ENCODE measurements at places on chromosomes 1 and 21. TPM values are rescaled to one million over a fixed set of nuclear protein-coding genes. Genes with fewer than 3 reads are reported as not detected.

The PEA15 gene
- total RNA-seq, result 148 TPM

The BPNT1 gene
- total RNA-seq, result 18.1 TPM

The VANGL1 gene
- 25.2 TPM for total RNA-seq

The PGLYRP4 gene
- not detected for total RNA-seq

The ELAPOR1 gene
- total RNA-seq, result 0.25 TPM

The FCRL2 gene
- total RNA-seq, result not detected

The ZMYND12 gene
- total RNA-seq, result 0.32 TPM

The OR2L8 gene
- 0.31 TPM for total RNA-seq

The TMEM52 gene
- 0.13 TPM for total RNA-seq

The SDC3 gene
- 44.7 TPM for total RNA-seq

The KIFAP3 gene
- total RNA-seq, result 26.4 TPM

The DISC1 gene
- total RNA-seq, result 9.4 TPM

The PLA2G2A gene
- not detected for total RNA-seq

The SLC30A10 gene
- not detected for total RNA-seq

The MR1 gene
- total RNA-seq, result 3.2 TPM

The S100B gene
- not detected for total RNA-seq

The PRSS38 gene
- not detected for total RNA-seq

The S100A1 gene
- not detected for total RNA-seq

The AK5 gene
- total RNA-seq, result 61.4 TPM

The NOTCH2 gene
- total RNA-seq, result 4.7 TPM

The SYDE2 gene
- total RNA-seq, result 0.49 TPM

The PTGFR gene
- total RNA-seq, result 0.38 TPM

The CROCC gene
- total RNA-seq, result 15.5 TPM

The IGSF9 gene
- not detected for total RNA-seq

The ACOT11 gene
- total RNA-seq, result 1.1 TPM

The UBQLN4 gene
- total RNA-seq, result 10.5 TPM

The PGLYRP3 gene
- total RNA-seq, result 0.16 TPM

The FAM3B gene
- total RNA-seq, result not detected

The SYT2 gene
- not detected for total RNA-seq

The SYT11 gene
- total RNA-seq, result 25.9 TPM

The CD55 gene
- total RNA-seq, result 108 TPM

The ERRFI1 gene
- total RNA-seq, result 8.3 TPM

The MIGA1 gene
- 17.9 TPM for total RNA-seq

The CELA3A gene
- not detected for total RNA-seq

The AGT gene
- total RNA-seq, result not detected

The PRR9 gene
- not detected for total RNA-seq

The KRTAP19-1 gene
- not detected for total RNA-seq

The SYPL2 gene
- not detected for total RNA-seq

The OR6N1 gene
- total RNA-seq, result not detected

The OLIG2 gene
- total RNA-seq, result not detected

The FCAMR gene
- not detected for total RNA-seq

The SPOCD1 gene
- 2.8 TPM for total RNA-seq

The UTS2 gene
- total RNA-seq, result not detected

The RGS13 gene
- not detected for total RNA-seq

The KPRP gene
- not detected for total RNA-seq

The DENND2C gene
- 0.49 TPM for total RNA-seq

The FYB2 gene
- total RNA-seq, result not detected

The SLC16A4 gene
- total RNA-seq, result 0.65 TPM

The LCE2B gene
- total RNA-seq, result not detected

The MTR gene
- total RNA-seq, result 40.5 TPM

All from bladder microvascular endothelial cell (primary cell).